Endodermal cell (in vitro differentiated cells): ENCODE measurements at places on chromosomes 11 and 22. TPM values are rescaled to one million over a fixed set of nuclear protein-coding genes. Genes with fewer than 3 reads are reported as not detected.

The FAT3 gene
- total RNA-seq, result 11.6 to 14.3 TPM (median 13.9 TPM) in 3 replicates

The IGSF9B gene
- total RNA-seq, result 22.7 and 23.0 TPM in 2 replicates

The OR4D5 gene
- total RNA-seq, result 0.24 TPM in 1 of 2 replicates, not detected in the other

The DRAP1 gene
- 82.2 and 83.8 TPM in 2 replicates for total RNA-seq

DNA sequence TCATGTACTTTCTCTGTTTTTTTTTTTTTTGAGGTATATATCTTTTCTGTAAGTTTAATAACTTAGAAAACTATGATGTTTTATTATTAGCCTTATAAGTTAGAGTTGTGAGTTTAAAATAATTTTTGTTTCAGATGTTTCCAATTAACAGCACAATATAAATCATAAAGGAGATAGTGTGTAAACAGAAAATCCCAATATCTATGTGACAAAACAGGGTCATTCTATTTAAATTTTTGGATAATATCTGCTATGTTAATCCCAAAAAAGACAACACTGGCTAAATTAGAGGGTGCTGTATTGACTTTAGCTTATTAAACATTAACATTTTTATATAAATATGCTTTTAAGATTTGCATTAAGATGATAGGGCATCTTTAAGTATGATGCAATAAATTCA lies 318.1 kb upstream of the CTSC start:
- H3K4me1 ChIP-seq, result no peaks in the 10 kb centered on the region
- no peak overlapping the region for H3K4me3 ChIP-seq
- no peak for DNase-seq
- no peaks in the 10 kb centered on the region for H3K36me3 ChIP-seq

DNA sequence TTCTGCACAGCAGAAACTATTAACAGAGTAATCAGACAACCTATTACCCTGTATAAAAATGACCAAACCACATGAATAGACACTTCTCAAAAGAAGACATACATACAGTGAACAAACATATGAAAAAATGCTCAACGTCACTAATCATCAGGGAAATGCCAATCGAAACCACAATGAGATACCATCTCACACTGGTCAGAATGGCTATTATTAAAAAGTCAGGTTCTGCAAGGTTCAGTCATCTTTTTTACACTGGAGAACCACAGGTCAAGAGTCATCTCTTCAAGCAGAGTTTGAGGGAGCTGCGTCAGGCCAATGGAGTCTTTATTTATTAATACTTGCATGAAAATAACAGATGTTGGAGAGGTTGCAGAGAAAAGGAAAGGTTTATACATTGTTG lies 40.4 kb downstream of the RCN1 start:
- no peak overlapping the region for H3K4me3 ChIP-seq
- peaks cover 36% of the 10 kb centered on the region for H3K27me3 ChIP-seq
- no peaks in the 10 kb centered on the region for H3K36me3 ChIP-seq

DNA sequence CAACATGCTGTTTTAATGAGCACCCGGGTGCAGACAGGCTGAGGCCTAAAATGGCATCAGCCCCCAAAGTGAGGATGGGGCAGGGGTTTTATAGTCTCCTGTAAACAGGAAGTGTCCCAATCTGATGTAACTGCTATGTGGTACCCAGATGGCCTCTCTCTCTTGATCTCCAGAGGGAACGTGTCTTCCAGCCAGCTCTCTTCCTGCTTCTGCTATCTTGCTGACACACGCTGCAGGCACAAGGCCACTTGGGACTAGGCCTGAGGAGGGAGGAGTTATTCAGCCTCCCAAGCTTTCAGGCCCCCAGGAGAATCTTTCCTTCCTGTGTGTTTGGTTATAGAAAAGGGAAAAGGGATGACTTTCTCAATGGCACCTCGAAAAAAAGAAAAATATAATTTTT lies 11.4 kb upstream of the VSTM5 start:
- H3K4me1 ChIP-seq, result peaks cover 33% of the 10 kb centered on the region
- peaks cover 8% of the 10 kb centered on the region for H3K27me3 ChIP-seq
- no peak for DNase-seq
- no peaks in the 10 kb centered on the region for H3K36me3 ChIP-seq
